CD4-positive, alpha-beta T cell treated with Interleukin-6 for 4 hours (primary cell): ENCODE measurements at places on chromosomes 13 and 19.
A peak's percentile ranks its signal among the peaks of the same experiment; 100 is the strongest.

DNA sequence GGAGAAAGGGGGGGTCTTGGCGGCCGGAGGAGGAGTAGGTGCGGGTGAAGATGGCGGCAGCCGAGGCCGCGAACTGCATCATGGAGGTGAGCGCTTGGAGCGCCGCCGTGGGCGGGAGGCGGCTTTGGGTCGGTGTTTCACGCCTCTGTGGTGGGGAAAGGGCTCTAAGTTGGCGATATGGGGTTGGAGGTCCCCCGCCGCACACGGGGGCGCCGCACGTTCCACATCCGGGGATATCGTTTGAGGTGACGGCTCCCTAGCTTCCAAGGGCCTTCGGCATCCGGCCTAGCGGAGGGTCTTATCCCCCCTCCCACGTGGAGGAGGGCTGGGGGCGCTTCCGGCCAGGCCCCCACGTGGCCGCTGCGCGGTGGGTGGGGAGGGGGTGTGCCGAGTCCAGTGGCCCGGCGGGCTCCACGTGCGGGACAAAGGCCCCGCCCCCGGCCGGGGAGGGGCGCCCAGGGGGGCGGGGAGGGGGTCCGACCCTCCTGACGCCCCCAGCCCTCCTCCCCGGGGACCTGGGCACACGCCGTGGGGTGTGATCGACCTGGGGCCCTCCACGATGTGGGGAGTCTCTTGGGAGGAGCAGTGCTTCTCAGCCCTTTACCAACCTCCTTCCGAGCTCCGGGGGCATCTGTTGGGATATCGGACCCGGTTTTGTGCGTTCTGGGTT, at the start of gene PRMT1:
PRMT1 (plus strand) TSS at position 41 of the 670 bp plus-strand sequence; CDS start at position 51, 10 bp downstream.
- DNase-seq, result no peak

DNA sequence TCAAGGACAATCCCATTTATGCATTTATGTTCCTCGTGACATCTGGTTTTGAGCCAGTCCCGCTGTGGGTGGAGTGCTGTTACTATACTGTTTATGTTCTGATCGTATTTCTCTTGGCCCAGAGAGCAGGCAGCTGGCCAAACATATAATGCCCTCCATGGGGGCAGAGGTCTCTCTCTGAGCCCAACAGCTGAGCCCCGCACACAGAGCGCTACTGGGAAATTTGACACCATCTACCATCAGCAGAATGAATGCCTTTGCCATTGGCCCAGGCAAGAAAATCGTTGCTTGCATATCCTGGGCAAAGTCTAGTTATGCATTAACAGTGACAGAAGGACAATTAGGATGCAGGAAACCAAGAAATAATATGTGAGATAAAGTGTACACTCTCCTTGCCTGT, 126.8 kb upstream of the CACNA1A start:
- no peak for DNase-seq

- no peak for DNase-seq
Observed at GRCh38 chr13:51887468-51887867, 25.7 kb downstream of the CCDC70 start.

- no peak for DNase-seq
Observed at GRCh38 chr13:45297456-45298205, 43.4 kb downstream of the TPT1 start.

GRCh38 chr13:48251611-48252081, 18.6 kb downstream of the ITM2B start:
- DNase-seq, result no peak

GRCh38 chr13:100746953-100747683, 72.5 kb upstream of the TMTC4 start:
- DNase-seq, result no peak

DNA sequence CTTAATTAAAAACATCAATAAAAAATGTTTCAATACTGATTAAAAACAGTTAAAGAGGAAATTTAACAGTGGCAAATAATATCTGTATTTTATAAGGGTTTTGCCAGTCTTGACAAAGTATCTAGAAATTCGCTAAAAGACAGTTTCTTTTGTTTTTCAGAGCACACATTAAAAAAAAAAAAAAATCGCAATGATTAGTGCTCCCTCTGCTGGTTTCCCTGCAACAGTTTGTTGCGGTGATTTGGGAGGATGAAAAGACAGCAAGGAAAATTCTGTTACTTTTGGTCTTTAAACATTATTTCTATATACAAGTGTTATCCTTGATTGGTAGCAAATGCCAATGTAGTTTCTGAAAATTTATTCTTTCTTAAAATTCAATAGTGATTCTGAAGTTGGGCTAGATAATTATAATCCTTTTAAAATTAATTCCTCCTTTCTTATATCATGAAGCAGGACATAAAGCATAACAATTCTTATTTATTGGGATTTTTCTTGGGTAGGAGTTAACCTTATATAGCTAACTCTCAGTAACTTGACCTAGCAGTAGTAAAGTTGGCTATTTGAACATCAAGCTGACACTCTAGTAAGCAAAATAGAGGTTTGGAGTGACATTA, 23.1 kb upstream of the SPRY2 start:
- no peak for DNase-seq

- peak; percentile 73 for DNase-seq
Observed at GRCh38 chr13:33723772-33724435, 94.0 kb upstream of the RFC3 start.

DNA sequence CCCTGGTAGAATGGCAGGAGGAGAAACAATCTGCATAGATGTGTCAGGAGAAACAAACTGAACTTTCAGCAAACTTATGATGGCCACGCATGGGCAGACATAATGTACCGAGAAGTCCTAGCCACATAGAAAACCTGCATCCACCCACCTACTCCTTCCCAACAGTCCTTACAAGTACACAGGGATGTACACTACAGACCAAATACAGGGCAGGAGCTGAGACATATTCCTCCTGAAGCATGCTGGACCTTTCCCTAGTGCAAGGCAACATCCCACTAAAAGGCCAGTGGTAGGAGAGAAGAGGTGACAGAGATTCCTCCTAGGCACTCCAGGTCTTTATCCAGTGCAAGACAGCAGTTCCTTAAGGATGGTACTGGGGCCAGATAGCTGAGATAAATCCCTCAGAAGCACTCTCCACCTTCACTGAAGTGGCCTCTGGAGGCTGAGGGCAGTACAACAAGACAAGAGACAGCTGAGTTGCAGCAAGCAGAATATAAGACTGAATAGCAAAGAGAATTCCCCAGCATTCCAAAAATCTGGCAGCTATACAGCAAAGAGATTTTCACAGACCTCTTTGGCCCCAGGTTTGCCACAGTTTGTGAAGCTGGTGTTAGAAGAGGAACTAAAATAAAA, 18.3 kb downstream of the VWA8 start:
- no peak for DNase-seq

- no peak for DNase-seq
Observed at GRCh38 chr13:110525328-110526319, 35.9 kb downstream of the RAB20 start.

DNA sequence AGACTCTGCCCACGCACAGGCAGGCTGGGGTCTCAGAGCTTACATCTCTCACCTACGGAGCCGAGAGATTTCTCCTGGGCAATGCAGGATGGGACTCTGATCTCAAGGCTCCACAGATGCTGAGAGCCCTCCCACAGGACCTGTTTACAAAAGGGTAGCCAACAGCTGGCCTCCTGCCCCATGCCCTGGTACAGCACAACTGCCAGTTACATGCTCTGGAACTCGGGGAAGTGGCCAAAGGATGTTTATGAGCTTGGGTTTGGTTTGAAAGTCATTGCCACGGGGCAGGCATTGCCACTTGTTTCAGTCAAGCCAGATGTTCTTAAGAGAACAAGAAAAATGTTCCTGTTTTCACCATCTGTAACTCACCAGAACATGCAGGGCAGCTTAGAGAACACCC, 3.5 kb downstream of the DHRS12 start:
- no peak for DNase-seq

DNA sequence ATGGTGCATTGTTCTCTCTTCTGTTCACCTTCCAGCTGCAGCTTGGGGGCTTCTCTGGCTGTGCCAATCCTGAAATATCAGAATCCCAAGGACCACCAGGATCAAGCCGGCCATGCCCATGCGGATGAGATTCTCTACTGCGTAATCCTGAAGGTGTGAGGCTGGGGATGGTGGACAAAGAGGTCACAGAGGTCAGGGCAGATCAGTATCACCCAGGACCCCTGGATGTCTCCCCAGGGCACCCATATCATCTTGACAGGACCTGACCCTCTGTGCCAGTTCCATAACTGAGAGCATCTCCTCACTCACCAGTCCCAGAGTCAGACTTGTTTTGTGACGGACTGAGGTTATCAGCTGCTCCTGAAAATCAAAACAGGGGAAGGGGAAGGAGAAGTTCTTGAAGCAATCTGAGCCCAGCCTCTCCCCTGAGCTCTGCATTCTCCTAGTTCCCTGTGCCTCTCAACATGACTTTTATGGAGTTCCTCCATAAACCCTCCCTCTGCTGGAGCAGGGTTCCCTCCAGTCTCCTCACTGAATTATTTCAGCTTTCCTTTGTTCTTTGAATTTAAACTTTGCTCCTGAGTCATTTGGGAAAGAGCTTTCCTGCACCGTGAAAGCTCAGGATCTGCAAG, 5.5 kb downstream of the LILRA5 start:
- DNase-seq, result no peak

DNA sequence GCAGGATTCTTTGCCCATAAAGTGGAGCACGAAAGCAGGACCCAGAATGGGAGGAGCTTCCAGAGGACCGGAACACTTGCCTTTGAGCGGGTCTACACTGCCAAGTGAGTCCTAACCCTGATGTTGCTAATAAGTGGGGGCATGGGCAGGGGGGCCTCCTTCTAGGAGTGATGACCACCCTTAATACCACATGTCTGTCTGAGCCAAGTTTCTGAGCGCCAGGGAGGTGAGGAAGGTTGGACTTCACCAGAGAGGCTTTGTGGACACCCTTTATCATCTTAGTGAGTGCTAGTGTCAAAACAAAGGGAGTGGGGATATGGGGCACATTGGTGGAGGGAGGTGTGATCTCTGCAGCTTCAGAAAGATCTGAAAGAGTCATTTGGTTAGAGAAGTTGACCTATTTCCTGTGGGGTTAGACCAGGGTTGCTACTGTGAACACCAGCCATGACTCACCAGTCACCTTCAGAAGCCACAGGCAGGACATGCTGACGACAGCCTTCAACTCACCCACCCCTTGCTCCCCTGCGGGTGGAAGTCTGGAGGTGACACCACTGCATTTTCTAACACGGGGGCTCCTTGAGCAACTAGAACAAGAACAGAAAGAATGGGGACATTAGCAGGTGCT, 8.8 kb downstream of the ALOX5AP start:
- peak; percentile 85 for DNase-seq

- no peak for DNase-seq
Observed at GRCh38 chr13:53200498-53201453, 172.2 kb downstream of the OLFM4 start.

- DNase-seq, result no peak
Observed at GRCh38 chr13:75861786-75862185, 225.7 kb downstream of the LMO7 start.

DNA sequence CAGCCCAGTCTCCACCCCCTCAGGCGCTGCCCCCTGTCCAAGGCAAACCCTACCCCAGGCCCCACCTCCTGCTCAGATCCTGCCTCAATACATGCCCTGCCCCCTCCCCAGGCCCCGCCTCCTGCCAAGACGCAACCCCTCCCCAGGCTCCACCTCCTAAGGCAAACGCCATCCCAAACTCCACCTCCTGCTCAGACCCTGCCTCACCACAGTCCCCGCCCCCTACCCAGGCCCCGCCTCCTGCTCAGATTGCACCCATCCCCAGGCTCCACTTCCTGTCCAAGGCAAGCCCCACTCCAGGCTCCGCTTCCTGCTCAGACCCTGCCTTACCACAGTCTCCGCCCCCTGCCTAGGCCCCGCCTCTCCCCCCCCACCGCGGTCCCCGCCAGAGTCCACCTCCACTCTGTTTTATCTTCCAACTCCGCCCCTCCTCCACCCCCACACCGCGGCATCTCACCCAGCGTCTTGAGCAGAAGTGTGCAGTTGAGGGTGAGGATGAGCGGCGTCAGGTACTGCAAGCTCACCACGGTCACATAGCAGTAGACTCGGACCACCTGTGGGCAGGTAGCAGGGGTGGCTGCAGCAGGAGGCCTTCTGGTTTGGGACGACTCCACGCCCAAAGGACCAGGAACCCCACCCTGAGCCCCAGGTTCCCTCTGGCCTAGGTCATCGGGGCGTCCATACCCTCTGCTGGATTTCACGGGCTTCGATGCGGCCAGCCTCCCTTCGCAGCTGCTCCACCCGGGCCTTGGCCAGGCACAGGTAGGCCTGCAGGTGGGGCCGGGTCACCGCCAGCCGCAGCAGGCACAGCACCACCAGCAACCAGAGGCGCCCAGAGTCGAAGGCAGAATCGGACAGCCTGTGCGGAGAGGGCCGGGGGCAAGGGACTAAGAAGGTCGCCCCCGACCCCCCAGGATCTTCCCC, 17.7 kb downstream of the TMEM161A start:
- DNase-seq, result no peak

DNA sequence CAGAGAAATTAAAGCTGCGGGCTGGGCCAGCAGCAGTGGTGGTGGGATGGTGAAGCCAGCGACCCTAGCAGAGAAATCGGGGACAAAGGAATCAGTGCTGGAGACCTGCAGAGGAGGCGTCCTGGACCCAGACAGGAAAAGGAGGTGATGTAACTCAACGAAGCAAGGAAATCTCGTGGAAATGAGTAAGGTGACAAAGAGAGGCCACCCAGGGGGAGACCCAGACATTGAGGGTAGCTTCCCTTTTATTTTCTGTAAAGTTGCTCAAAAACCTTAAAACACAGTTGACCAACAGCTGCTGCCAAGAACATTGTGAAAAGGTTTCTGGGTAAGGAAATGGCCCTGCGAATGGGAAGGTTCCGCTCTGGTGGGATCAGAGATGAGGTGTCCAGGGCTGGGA, 13.3 kb upstream of the RETN start:
- DNase-seq, result no peak

DNA sequence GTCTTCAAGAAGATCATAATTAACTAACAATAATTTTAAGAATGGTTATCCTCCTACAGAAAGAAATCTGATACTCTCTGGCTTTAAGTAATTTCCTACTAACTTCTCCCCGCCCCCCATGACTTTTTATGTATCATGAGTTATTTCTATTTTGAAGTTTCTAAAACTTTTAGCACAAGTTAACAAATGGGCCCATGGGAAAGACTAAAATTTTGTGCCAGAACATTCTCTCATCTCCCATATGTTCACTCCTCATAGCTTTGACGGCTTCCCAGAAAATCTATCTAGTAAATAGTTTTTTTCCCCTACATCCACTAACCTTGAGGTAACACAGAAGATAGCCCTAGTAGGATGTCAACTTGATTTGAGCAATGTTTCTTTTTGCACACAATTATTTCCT, 148.3 kb downstream of the POSTN start:
- DNase-seq, result no peak

DNA sequence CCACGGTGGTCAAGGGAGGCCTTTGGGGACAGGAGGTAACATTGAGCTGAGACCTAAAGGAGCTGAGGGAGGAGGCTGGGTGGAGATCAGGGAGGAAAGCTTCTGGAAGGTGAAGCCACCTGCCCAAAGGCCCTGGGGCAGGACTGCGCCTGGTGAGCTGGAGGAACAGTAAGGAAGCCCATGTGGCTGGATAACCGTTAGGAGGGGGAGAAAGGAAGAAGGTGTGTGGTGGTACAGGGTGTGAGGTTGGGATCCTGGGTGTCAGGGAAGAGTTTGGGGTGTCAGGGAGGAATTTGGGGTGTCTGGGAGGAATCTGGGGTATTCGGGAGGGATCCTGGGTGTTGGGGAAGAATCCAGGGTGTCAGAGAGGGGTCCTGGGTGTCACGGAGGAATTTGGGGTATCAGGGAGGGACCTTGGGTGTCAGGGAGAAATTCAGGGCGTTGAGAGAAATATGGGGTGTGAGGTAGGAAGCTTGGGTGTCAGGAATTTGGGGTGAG, 695 bp downstream of the TICAM1 start:
- no peak for DNase-seq
